ENCODE measurements at places on chromosomes 6 and 20.

GRCh38 chr6:22409486-22409885, 112.7 kb upstream of the PRL start:
- DNase-seq, result no peak

GRCh38 chr6:925656-926213, 232.8 kb upstream of the EXOC2 start:
- no peak for DNase-seq

DNA sequence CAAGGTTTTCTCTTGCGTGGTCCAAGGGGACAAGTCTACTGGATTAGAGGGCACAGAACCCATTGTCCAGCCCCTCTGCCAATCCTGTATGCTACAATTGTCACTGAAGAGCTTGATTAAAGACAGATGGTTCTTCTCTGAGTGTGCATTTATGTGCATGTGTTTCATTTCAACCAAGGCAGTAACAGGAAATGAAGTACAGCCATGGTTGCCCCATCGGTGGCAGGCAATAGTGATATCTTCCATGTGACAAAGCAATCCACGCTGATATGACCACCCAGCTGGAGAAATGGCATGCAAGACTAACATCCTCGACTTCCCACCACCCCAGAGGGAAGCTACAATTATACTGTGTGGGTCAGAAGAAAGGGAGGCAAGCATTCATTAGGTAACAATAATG, 85.5 kb downstream of the UNC5CL start:
- DNase-seq, result no peak

DNA sequence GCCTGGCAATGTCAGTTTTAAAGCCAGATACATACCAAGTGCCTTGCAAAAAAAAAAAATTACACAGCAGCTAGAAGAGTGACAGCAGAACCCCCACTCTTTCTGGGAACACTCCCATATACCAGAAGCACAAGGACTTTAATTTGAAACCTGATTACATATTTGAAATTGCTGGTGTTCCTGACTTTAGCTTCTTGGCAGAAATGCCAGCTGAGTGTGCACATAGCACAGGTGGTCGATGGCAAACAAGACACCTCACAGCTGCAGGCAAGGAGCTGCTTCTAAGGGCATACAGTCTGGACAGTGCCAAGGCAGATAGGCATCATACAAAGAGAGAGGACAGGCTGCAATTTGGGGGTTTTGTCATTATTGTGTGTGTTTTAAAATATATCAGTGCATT, 150.7 kb upstream of the SGK1 start:
- no peak for DNase-seq

DNA sequence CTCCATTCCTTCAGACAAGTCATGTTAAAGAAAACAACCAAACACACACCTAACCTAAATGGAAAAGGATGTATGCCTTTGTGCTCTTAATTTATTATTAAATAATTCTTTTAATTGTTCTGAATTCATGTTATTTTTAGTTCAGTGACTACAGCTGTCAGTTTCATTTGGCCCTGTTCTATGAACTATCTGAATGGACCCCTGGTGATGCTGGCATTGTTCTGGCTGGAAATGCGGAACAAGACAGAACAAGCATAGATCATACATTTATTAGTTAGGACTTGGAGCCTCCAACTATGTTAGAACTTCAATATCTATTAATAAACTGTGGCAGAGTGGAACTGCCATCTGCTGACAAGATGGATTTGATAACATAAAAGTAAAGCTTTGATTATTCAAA, 5.7 kb downstream of the MAP3K7 start:
- no peak for DNase-seq

DNA sequence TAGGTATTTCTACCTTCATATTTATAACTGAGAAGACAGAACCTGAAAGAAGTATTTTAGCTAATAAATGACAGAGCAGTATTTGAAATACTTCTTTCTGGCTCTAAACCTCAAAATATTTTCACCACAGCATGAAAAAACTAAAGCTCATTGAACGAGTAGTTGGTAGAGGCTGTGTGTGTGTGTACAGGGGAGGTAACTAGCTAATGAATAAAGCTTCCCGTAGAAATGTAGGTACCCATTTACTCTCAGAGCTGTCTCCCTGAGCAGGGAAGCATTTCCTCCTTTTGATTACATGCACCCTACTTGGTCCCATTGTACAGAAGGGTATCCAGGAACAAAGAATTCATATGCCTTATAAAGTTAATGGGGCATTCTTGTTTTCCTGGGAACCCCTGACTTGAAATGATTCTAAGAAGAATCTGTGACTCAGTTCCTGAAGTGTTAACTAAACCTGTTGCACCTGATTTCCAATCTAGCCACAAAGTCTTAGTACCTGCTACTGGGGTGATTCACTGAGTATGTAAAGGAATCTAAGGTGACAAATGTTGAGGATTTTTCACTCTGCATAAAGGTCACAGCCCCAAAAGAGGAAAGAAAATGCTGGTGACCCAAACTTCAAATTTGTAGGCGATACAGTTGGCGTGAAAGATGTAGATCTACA, 12.5 kb downstream of the CRYBG1 start:
- DNase-seq, result no peak

GRCh38 chr20:64152906-64153305, 11.3 kb upstream of the MYT1 start:
- no peak for DNase-seq

GRCh38 chr6:125985522-125985921, 818 bp upstream of the TRMT11 start:
- no peak for DNase-seq

- no peak for DNase-seq
These were observed 66.4 kb downstream of the FYN start for GRCh38 chr6:111806561-111807497.

DNA sequence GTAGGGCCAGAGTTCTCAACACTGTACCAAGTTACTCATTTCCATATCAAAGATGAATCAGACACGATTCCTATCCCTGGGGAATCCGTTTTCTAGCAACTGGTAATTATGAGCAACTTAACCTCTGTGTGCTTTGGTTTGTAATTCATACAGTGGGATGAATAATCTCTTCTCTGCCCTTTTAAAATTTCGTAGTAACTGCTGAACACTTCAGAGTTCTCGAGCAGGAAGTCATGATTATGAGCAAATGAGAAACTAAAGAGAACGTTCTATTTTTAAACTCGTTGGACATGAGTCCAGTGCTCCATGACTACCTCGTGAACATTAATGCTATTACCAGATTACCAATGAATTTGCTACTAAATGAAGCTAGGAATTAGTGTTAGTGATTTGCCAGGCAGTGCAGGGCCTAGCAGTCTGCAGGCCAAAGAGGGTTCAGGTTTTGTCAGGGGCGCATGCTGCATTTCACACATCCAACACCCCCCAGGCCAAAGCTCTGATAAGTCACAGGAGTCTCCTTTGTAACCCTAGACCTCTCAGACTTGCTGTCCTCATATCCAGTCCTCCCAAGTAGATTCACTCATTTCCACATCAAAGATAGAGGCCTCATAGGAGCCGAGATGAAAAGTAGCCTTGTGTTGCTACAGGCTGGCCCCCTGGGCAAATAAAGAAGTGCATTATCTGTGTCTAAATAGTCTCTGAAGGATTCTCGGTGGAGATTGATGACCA, 45.8 kb upstream of the VSTM2L start:
- no peak for DNase-seq
